ENCODE measurements at places on chromosomes 1 and 21.
A peak's percentile ranks its signal among the peaks of the same experiment; 100 is the strongest.

DNA sequence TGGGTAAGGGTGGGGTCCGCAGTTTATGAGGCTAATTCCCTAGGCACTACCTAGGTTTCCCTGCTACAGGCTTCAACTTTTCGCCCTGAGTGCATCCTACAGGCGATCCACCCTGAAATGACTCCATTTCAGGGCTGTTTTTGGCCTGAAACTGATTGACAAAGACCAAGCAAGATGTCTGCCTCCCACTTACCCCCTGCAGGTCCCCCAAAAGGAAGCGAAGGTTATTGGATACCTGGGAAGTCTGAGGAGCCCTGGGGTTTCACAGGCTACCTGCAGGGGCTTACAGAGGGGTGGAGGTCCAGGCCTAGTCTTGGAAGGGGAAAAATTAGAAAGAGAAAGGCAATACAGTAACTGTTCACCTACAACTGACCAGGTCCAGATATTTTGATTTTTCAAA is 3.3 kb upstream of the TBX15 start:
- DNase-seq, result no peak

DNA sequence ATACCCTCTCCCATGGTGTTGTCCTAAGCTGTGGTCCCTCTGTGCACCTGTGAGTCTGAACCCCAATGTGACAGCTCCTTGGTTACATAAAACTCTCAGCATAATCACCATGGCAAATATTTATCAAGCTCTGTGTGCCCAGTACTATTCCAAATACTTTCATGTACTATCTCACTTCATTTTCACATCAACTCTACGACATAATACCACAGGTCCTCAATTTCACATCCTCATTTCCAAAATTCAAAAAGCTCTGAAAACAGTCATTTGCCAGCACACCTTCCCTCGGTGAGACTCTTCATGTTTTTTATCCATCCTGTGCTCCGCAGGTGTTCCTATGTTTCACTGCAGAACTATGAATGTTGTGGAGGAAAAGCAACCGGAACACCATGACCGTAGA is 12.4 kb upstream of the CREG1 start:
- no peak for DNase-seq

- no peak for DNase-seq
Measured at GRCh38 chr1:65393928-65394327, 26.5 kb upstream of the LEPR start.

- peak; percentile 54 for DNase-seq
Measured at GRCh38 chr1:219171192-219171935, 2.3 kb upstream of the LYPLAL1 start.

DNA sequence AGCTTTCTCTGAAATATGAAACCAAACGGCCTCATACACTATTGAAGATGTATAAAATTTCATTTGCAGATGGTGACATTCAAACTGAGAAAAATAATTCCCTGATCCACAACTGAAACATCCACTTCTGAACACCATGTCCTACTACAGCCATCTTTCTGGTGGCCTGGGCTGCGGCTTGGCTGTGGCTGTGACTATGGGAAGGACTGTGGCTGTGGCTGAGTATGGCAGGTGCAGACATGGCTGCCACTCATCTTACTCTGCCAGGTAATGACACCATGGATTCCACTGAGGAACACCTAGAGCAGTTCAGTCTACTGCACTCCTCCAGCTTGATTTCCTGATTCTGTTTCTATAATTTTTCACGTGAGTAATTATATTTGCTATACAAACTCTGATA is at the start of gene KRTAP20-4:
KRTAP20-4 (plus strand) TSS at position 106 of the 400 bp plus-strand sequence.
- DNase-seq, result no peak

GRCh38 chr1:232283864-232284263 is 346.1 kb downstream of the SIPA1L2 start:
- DNase-seq, result peak; percentile 6

GRCh38 chr1:213381572-213382084 is 330.6 kb downstream of the RPS6KC1 start:
- DNase-seq, result no peak

DNA sequence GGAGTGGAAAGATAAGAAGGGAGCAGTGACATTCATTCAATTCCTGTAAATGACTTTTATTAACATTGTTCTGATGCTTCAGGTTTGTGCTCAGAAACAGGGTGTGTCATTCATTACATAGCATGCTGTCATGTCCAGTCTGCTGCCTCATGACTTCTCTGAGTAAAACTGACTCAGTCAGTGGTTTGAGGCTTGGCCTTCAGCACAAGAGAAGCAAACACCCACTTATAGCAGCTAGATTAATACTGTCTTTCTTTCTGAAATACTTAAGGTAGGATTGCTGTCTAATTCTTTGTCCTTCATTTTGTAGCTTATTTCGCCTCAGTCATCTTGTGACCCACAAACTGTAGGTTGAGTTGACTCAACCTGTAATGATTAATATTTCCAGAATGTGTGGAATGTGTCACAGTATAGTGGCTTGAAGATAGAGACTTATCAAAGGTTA is 32.9 kb downstream of the RASAL2 start:
- DNase-seq, result peak; percentile 98

GRCh38 chr1:79042539-79042938 is 36.0 kb upstream of the ADGRL4 start:
- DNase-seq, result no peak

DNA sequence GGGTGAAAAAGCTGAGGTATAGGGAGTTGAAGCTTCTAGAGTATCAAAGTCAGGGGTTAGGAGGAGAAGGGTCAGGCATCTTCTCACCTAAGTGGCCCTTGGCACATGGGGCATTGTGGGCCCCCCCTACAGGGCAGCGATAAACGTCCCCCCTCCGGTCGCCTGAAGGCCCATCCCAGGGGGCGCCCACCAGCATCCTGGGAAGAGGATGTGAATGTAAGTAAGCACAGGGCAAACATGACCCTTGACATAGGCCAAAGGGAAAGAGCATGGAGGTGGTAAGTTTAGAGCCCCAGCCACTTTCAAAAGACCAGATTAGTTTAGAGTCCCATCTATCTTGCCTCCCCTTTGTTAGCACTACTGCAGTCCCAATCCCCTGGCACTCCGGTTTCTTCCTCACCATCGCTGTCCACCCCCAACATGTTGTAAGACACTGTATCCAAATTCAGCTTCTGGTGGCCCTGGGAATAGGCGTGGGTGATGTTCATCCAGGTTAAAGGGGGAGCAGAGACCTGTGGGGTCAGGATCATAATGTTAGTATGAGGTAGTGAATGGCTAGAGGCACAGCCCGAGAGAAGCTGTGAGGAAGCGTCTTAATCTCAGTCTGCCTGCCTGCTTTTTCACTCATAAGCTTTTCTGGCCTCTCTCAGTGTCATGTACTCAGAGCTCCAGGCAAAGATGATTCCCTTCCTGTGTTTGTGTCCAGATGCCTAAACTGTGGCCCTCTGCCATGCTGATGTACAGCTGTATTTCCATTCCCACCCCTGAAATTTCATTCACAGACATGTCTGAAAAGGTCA is 2.7 kb downstream of the ITGA10 start:
- DNase-seq, result peak; percentile 75

GRCh38 chr21:35059742-35060141 is 10.6 kb upstream of the RUNX1 start:
- peak; percentile 47 for DNase-seq

Data from fibroblast of mammary gland (primary cell).